H1 (cell line): ENCODE measurements at places on chromosomes 16 and 17. TPM values are rescaled to one million over a fixed set of nuclear protein-coding genes. Genes with fewer than 3 reads are reported as not detected.

Gene TSNAXIP1
- 0.39 and 0.94 TPM in 2 replicates for polyA plus RNA-seq

Gene SMIM22
- polyA plus RNA-seq, result not detected in 2 replicates

Gene TRPV2
- polyA plus RNA-seq, result 1.7 and 1.8 TPM in 2 replicates

Gene SCARF1
- 1.1 and 1.5 TPM in 2 replicates for polyA plus RNA-seq

Gene GPR139
- polyA plus RNA-seq, result 1.9 and 2.2 TPM in 2 replicates

Gene TMEM220
- 2.8 and 4.1 TPM in 2 replicates for polyA plus RNA-seq

Gene PMFBP1
- 0.32 and 0.86 TPM in 2 replicates for polyA plus RNA-seq

Gene GALR2
- 2.2 and 2.5 TPM in 2 replicates for polyA plus RNA-seq

Gene SSTR5
- polyA plus RNA-seq, result 0.60 and 0.61 TPM in 2 replicates

Gene SOX8
- 2.2 and 4.5 TPM in 2 replicates for polyA plus RNA-seq

Gene EVI2A
- polyA plus RNA-seq, result not detected in 2 replicates

Gene USP7
- 21.3 and 22.8 TPM in 2 replicates for polyA plus RNA-seq

Gene KCNAB3
- polyA plus RNA-seq, result 1.7 and 2.8 TPM in 2 replicates

Gene MAFG
- polyA plus RNA-seq, result 25.5 and 36.9 TPM in 2 replicates

Gene NPIPB9
- polyA plus RNA-seq, result 0.41 and 0.42 TPM in 2 replicates

Gene TLCD3B
- 15.2 and 23.0 TPM in 2 replicates for polyA plus RNA-seq

Gene C16orf86
- 1.4 and 2.4 TPM in 2 replicates for polyA plus RNA-seq

Gene CD300LB
- not detected in 2 replicates for polyA plus RNA-seq

Gene KRT15
- 0.09 and 0.11 TPM in 2 replicates for polyA plus RNA-seq

Gene GGT6
- 0.18 and 0.30 TPM in 2 replicates for polyA plus RNA-seq
